Aorta (tissue), 5 donors: ENCODE measurements at places on chromosomes 12 and 14. TPM values are rescaled to one million over a fixed set of nuclear protein-coding genes. Genes with fewer than 3 reads are reported as not detected.

DNA sequence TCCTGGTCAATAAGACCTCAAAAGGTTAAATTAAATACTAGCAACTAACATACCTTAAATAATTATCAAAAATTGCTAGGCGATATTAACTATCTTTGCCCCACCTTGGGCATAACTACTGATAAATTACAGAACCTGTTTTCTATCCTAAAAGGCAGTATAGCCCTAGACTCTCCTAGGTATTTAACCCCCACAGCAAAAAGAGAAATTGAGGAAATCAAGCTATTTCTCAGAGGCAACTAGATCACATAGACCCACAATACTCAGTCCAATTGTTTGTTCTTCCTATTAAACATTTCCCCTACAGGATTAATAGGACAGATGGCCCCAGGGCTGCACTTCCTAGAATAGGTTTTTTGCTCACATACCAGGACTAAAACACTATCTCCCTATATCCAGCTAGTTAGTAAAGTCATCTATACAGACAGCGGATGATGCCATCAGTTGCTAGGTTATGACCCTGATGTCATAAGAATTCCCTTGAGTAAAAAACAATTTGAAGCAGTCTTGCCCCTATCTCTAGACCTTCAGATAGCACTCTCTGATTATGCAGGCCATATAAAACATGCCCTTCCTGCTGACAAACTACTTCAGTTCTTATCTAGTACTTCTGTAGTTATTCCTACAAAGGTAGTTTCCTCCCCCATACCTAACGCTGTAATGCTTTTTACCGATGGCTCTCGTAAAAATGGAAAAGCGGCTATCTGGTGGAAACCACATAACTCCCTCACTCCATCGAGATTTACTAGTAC is 118.4 kb downstream of the PPHLN1 start:
- no peaks in the 10 kb centered on the region for H3K36me3 ChIP-seq
- no peaks in the 10 kb centered on the region for H3K27me3 ChIP-seq
- H3K27ac ChIP-seq, result no peak overlapping the region
- peaks cover 2% of the 10 kb centered on the region for H3K4me1 ChIP-seq

ARHGAP9 gene
- 16.2 TPM for total RNA-seq

DNA sequence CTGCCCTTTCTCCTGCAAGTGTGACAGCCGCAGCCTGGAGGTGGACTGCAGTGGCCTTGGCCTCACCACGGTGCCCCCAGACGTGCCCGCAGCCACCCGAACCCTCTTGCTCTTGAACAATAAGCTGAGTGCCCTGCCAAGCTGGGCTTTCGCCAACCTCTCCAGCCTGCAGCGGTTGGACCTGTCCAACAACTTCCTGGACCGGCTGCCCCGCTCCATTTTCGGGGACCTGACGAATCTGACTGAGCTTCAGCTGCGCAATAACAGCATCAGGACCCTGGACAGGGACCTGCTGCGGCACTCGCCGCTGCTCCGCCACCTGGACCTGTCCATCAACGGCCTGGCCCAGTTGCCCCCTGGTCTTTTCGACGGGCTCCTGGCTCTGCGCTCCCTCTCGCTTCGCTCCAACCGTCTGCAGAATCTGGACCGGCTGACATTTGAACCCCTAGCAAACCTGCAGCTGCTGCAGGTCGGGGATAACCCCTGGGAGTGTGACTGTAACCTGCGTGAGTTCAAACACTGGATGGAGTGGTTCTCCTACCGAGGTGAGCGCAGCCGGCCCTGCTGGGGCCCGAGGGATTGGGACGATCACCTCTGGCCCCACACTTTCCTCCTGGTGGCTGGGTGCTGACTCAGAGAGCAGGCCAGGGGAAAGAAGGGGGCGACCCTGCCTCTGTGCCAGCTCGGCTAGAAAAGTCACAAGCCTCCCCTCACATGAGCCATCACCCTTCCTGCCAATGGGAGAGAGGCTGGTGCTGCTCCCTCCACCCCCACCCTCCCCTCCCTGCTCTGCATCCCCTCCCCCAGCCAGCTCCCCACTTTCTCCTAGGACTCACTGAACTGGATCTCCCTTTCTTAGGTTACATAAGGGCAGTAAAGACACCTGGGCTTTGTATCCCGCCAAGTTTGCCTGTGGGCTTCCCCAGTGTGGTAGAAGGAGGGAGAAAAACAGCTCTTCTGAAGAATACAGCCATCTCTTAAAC is 10.9 kb downstream of the LRTM2 start:
- no peak overlapping the region for H3K27ac ChIP-seq
- peak; percentile 82 for DNase-seq
- H3K27me3 ChIP-seq, result no peaks in the 10 kb centered on the region

DNA sequence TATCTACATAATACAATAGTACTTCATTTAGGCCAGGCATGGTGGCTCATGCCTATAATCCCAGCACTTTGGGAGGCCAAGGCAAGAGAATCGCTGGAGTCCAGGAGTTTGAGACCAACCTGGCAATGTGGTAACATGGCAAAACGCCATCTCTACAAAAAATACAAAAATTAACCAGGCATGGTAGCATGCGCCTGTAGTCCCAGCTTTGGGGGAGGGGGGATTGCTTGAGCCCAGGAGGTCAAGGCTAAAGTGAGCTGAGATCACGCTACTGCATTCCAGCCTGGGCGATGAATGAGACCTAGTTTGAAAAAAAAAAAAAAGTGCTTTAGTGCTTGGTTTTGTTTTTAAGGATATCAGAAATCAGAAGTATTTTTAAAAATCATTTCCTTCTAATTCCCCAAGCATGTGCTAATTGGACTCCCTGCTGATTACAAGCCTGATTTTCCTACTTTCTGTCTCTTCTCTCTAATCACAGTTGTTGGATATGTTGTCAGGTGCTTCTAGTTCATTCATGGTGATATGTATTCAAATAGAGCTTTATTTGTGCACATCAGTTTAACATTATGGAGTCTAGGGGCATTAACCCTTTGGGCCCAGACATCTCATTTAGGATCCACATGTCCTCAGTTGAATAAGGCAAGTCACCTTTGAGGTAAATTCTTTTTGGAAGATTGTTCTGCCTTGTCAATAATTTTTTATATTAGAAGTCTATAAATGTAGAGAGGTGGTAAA is 7.0 kb upstream of the KRAS start:
- H3K27ac ChIP-seq, result no peak overlapping the region
- no peak overlapping the region for H3K4me3 ChIP-seq
- no peaks in the 10 kb centered on the region for H3K4me1 ChIP-seq
- no peaks in the 10 kb centered on the region for H3K36me3 ChIP-seq

DNA sequence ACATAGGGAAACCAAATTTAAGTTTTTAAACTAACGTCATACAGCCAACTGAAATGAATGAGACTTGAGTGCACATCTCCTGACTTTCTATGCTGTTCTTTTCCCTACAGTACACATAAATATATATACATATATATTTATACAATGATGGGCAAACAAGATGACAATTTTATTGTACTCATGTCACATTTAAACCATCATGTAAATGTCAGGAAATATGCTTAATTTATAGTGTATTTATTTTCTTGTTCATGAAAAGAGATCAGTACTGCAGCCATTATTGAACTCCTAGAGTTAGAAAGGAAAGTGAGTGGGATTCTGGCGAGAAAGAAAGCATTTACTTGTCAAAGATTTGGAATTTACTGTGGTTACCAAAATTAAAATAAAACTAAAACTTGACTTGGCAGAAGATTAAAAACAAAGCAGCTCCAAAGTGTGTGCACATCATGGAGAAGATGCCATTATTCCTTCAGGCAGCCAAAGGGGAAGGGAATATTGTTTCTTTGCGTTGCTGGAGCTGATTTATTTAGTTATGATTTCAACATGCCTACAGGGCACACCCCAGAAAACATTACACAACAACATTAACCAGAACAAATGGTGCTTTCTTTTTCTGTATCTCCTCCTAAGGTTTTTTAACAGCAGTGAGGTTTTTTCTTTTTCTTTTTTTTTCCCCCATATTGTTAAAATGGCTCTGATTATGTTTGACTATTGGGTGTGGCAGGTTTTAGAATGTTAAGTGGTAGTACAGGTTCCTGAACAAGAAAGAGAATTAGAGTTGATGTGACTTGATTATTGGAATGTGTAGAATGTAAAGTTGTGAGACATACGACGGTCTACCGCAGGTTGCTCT is 144.6 kb downstream of the RAD51B start:
- H3K4me3 ChIP-seq, result no peak overlapping the region
- no peaks in the 10 kb centered on the region for H3K4me1 ChIP-seq

DNA sequence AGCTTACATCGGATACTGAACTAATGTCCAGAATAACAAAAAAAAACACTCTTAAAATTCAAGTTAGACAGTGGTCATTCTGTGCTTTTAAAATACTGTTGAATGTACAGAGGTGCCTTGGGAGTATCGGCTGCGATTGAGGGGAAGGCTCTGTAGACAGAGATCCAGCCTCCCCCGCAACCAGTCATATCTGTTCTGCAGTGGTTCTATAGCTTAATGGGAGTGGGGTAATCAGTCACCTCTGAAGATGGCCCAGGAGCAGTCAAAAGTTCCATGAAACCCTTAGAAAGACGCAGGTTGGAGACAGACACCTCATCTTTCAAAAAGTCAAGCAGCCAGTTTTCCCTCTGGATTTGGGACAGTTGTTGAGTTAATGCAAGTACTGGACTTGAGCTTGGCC is 1486.6 kb upstream of the TMEM132C start:
- DNase-seq, result no peak
- no peaks in the 10 kb centered on the region for H3K36me3 ChIP-seq
- H3K27ac ChIP-seq, result no peak overlapping the region
- no peak overlapping the region for H3K4me3 ChIP-seq
- H3K4me1 ChIP-seq, result no peaks in the 10 kb centered on the region

GRCh38 chr12:67333649-67334048 is 64.5 kb downstream of the CAND1 start:
- no peaks in the 10 kb centered on the region for H3K27me3 ChIP-seq
- DNase-seq, result no peak
- no peaks in the 10 kb centered on the region for H3K36me3 ChIP-seq
- H3K4me3 ChIP-seq, result no peak overlapping the region
